CD4-positive, alpha-beta T cell treated with Interleukin-12 subunit alpha and Interleukin-12 subunit beta, for 1 hour (primary cell): ENCODE measurements at places on chromosomes 4 and X.

GRCh38 chr4:10639100-10639499, 45.5 kb downstream of the CLNK start:
- no peak for DNase-seq

DNA sequence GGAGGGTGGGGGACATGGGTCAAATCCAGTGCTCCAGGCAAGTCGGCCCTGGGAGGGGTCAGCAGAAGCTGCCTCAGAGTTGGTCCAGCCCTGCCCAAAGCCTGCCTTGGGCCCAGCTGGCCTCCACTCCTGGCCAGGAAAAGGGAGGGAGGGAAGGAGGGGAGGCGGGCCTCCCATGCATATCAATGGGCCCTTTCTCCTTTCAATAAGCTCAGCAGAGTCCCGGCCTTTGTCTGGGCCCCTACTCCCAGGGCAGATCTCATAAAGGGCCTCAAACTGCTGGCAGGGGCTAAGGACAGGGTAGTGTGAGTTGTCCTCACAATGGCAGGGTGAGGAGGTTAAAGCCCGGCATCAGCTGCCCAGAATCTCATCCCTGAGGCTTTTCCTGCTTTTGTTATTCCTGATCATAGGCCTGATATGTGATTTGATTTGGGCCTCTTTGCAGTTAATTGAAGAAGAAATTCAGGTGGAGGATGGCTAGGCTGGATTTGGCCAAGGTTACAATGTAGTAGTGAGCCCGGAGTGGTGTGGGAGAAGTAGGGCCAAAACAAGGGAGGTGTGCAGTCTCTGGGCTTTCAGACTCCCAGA, 121.1 kb upstream of the ATP6AP2 start:
- DNase-seq = no peak

- DNase-seq = no peak
Observed at GRCh38 chrX:148885203-148885602, 384.8 kb downstream of the AFF2 start.

- DNase-seq = no peak
Observed at GRCh38 chr4:118843237-118843636, 7.3 kb upstream of the SEC24D start.

GRCh38 chr4:185128272-185129119, 14.6 kb upstream of the SLC25A4 start:
- peak; percentile 29 for DNase-seq

GRCh38 chr4:177323416-177323815, 13.7 kb downstream of the NEIL3 start:
- no peak for DNase-seq

DNA sequence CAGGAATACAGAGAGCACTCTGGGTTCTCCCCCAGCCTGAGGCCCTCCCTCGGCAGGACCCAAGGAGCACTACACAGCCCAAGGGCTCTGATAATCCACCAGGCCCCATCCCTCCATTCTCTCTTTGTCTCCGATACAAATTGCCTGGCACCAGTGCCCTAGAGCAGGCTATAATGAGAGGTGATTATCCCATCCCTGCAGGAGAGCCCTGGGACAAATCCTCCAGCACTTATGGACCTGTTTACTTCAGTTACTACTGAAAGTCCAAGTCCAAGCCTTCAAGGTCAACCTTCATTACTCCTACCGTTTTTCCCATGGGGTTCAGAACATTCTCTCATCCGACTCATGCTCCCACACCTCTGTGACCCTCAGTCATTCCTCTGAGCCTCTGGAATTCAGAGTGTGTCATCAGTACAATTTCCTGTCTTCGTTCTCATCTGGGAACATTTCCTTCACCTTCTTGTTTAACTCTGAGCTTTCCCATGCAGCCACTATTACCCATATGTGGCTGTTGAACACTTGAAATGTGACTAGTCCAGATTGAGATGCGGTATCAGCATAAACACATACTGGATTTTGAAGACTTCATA, 299.0 kb downstream of the RAPGEF2 start:
- DNase-seq = no peak

DNA sequence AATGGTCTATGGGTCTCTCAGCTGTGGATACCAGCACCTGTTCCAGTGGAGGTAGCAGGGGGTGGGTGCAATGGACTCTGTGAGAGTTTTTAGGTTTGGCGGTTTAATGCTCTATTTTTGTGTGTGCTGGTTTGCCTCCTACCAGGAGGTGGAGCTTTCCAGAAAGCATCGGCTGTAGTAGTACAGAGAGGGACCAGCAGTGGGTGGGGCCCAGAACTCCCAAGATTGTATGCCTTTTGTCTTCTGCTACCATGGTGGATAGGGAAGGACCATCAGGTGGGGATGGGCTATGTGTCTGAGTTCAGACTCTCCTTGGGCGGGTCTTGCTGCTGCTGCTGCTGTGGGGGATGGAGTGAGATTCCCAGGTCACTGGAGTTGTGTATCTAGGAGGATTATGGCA, 557.2 kb upstream of the GRID2 start:
- no peak for DNase-seq

GRCh38 chrX:129659141-129659540, 4.4 kb upstream of the APLN start:
- no peak for DNase-seq

GRCh38 chr4:79044141-79044659, 105.0 kb upstream of the PAQR3 start:
- no peak for DNase-seq

GRCh38 chrX:108439961-108440696, 491 bp downstream of the COL4A5 start:
- DNase-seq = no peak

DNA sequence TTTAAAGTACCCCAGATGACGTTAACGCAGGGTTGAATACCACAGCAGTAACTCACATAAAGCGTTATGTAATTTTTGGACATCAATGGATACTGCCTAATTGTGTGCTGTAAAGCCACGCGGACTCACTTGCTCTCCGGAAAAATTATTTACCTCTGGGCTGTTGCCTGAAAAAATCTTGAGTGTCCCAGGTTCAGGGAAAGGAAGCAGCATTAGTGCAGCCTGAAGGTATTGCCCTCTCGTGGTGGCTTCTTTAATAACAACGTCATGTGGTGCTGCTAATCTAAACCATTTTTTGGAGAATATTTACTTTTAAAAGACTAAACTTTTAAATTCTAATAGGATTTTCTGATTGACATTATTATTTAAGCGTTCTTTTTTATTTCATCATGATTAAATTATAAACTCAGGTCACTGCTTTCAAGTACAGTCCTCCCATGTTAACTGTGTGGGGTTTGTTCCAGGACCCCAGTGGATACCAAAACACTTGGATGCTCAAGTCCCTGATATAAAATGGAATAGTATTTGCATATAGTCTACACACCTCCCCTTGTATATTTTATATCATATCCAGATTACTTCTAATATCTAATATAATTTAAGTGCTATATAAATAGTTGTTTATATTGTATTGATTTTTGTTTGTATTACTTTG, 384.8 kb downstream of the FAM133A start:
- no peak for DNase-seq

- DNase-seq = peak; percentile 20
Observed at GRCh38 chrX:103376118-103376978, at the start of gene BEX3. Gene BEX3, plus strand, starts transcription at chrX:103376538. Its CDS starts 984 bp downstream, at chrX:103377522.

- DNase-seq = no peak
Observed at GRCh38 chr4:70269674-70270073, 27.3 kb downstream of the CSN3 start.

DNA sequence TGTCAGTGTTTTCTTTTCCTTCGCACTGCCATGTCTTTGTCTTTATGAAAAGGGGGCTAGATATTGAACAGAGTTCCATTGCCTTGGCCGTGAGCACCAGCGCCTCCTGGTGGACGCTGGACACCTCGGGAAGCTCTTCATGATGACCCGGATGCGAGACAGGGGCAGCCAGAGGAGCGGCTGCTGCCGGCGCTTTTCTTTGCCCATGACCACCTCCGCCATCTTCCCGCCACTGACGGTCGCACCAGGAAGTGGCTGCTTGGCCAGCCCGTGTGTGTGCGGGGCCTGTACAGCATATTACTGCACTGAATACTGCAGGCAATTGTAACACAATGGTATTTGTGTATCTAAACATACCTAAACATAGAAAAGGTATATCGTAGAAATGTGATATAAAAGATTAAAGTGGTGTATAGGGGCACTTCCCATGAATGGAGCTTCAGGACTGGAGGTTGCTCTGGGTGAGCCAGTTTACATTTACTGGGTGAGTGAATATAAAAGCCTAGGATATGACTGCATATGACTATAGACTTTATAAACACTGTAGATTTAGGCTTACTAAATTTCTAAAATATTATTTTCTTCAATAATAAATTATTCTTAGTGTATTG, 15.8 kb upstream of the GRIA2 start:
- DNase-seq = no peak

- DNase-seq = peak; percentile 33
Observed at GRCh38 chr4:6152869-6153705, 47.3 kb downstream of the JAKMIP1 start.

DNA sequence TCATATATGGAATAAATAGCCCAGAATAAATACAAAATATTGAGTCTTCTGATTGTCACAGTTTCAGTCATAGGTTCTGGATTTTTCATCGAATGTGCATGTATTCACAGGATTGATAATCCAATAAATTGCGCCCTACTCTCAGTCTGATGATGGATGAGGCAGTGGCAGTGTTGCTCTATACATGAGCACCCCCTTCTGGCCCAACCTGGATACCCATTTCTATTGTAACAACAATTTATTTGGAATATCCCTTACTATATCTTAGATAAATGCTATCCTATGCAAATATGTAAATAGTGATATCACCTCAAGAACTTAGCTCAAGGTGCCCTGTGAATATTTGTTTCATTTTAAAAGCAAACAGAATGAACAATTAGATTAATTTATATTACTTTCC, 733.7 kb upstream of the PABPC4L start:
- DNase-seq = no peak

DNA sequence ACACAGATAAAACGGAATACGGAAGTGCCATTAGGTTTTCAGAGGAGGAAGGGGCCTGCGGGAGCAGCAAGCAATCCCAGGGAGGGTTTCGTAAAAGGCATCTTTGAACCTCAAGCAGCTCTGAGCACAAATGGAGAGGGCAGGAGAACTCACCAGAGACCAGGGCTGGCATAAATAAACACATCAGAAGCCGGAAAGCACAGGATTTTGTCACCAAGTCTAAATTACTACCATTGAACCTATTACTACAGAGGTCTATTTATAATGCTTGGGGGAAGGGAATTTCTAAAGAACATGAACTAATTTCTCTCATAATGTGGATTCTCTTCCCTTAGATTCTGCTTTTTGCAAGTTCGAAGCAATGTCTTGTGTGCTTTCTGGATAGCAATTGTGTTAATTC, 39.6 kb upstream of the MBTPS2 start:
- no peak for DNase-seq

GRCh38 chr4:73436674-73437557, 895 bp downstream of the AFP start:
- DNase-seq = no peak

DNA sequence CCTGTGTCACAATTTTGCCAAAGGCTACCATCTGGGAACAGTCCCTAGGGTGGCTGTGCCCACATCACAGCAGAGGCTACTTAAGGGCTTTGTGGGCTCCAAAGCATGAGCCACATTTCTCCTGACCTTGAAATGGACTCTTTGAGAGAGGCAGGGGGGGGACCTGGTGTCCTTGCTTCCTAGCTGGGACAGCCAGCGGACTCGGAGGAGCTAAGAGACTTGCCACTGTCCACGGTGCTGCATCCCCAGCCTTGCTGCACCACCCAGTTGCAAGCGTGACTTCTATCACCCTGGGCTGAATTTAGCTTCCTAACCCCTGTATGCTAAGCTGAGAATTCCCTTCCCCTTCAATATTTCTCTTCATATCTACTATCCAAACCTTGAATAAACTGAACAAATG, 99.0 kb downstream of the PHKA2 start:
- DNase-seq = no peak

- DNase-seq = no peak
Observed at GRCh38 chrX:54063361-54063760, 19.1 kb upstream of the PHF8 start.

DNA sequence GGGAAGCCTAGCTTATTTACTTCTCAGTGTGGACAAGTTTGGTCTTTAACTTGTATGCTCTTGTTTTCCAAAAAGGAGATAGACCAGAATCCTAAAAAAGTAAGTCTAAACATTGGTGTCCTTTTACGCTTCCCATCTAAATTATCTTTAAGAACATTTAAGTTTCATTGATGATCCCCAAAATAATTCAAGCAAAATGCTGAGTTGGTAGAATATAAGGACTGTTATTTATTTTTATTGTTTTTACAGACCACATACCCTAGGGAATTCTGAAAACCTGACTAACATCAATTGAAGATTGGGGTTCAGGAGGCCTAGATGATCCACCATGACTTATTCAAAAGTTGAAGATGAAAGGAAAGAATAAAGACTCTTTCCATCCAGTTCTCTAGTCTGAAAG, 653.0 kb downstream of the CCSER1 start:
- DNase-seq = no peak

DNA sequence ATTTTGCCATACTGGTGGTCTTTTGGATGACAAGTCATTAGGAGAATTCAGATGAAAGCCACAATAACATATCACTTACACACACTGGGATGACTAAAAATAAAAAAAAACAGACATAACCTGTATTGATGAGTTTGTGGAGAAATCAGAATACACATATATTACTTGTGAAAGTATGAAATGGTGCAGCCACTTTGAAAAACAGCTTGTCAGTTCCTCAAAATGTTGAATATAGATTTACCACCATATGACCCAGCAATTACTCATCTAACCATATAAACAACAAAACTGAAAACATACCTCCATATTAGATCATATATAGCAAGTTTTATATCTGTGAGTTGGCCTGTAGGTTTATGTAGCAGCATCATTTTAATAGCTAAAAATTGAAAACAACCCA, 608.7 kb downstream of the TLL1 start:
- DNase-seq = no peak

- DNase-seq = no peak
Observed at GRCh38 chr4:101818362-101818761, 27.8 kb downstream of the BANK1 start.

GRCh38 chrX:18468599-18468998, 43.2 kb downstream of the CDKL5 start:
- DNase-seq = no peak

- no peak for DNase-seq
Observed at GRCh38 chrX:2536974-2537373, 36.2 kb upstream of the DHRSX start.

- DNase-seq = no peak
Observed at GRCh38 chr4:8817813-8818062, 53.9 kb downstream of the HMX1 start.
